ENCODE measurements at places on chromosomes 16 and 17.

GRCh38 chr16:11201498-11202259 is 54.3 kb downstream of the SOCS1 start:
- no peak for DNase-seq
- H3K27ac ChIP-seq: no peak overlapping the region
- H3K4me1 ChIP-seq: no peaks in the 10 kb centered on the region
- H3K36me3 ChIP-seq: no peaks in the 10 kb centered on the region
- H3K27me3 ChIP-seq: no peaks in the 10 kb centered on the region

DNA sequence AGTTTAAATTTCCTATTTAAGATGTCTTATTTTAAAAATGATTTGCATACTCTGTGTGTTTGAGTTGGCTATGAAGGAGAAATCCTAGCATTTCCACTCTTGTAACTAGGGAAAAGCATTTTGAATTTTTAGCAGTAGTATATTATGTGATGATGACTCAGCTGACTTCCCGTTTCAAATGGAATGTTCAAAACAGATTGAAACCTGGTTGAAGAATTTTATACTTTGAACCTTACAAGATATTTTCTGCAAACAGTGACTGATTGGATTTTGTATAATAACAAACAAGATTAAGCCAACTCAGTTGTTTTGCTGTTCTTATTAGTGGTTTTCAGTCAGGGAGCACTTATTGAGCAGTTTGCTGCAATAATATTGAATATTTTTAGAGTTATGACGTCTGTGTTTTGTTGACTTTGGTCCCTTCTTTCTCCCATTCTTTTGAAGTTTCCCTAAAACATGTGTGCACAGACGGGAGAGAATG is 8.0 kb downstream of the TNRC6A start:
- no peaks in the 10 kb centered on the region for H3K27me3 ChIP-seq
- H3K27ac ChIP-seq: peak overlapping the region; percentile 66
- peaks cover 3% of the 10 kb centered on the region for H3K36me3 ChIP-seq
- peaks cover 13% of the 10 kb centered on the region for H3K4me1 ChIP-seq
- no peak for DNase-seq

DNA sequence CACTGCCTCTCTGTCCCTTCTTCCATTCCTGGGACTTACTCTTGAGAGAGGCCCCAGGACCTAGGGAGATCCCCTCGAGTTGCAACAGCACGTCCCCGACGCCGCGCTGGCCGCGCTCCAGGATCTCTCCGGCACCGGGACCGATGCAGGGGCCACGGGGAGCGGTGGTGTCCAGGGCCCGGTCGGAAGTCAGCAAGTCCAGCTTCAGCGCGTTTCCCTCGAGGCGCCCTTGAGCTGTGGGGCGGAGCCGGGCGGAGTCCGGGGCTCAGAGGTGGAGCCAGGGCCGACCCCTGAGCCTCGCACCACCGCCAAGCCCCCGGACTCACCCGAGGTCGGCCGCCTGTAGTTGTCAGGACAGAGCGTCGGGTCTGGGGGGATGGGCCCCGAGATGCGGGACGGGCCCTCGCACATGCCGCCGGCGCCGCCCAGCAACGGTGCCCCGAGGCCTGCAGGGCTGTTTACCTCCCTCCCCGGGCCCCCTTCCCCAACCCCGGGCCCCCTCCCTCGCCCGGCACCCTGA is 458 bp downstream of the ENKD1 start:
- peak overlapping the region; percentile 97 for H3K4me3 ChIP-seq
- H3K27ac ChIP-seq: peak overlapping the region; percentile 91
- H3K27me3 ChIP-seq: no peaks in the 10 kb centered on the region
- DNase-seq: no peak
- H3K36me3 ChIP-seq: no peaks in the 10 kb centered on the region
- peaks cover 24% of the 10 kb centered on the region for H3K4me1 ChIP-seq

- H3K4me3 ChIP-seq: no peak overlapping the region
- no peak for DNase-seq
- H3K36me3 ChIP-seq: no peaks in the 10 kb centered on the region
- no peak overlapping the region for H3K27ac ChIP-seq
Observed at GRCh38 chr16:84379709-84380362, 11.5 kb downstream of the ATP2C2 start.

DNA sequence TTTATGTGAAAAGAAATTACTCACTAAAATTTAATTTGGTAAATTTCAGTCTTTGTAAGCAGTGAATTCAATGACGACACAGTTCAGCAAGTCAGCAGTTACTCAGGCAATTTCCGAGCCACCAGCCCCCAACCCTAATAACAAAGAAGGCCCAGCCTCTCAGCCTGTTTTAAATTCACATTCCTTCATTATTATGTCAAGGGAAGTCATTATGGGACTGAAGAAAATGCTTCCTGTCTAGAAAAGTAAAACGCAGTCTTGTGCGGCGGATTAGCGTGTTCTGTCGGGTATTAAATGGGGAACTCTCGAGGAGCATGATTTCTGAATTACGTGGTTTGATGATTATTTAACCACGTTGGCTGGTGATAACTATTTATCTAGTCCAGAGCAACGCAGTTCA is 177.6 kb downstream of the AIPL1 start:
- no peaks in the 10 kb centered on the region for H3K27me3 ChIP-seq
- no peak overlapping the region for H3K27ac ChIP-seq
- H3K4me1 ChIP-seq: no peaks in the 10 kb centered on the region
- H3K4me3 ChIP-seq: no peak overlapping the region
- no peaks in the 10 kb centered on the region for H3K36me3 ChIP-seq
- DNase-seq: no peak

DNA sequence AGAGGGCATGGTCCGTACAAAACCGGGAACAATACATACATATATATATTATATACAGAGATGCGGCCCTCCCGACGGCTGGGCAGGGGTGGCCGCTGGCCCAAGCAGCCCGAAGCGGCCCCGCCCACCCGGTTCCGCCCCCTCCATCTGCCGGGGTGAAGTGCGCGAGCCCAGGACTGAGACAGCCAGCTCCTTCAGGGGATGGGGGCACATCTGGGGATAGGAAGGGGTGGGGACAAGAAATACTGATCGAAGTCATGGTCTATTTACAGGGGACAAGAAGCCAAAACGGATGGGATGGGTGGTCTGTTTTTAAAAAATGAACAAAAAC is 3.8 kb upstream of the SAMD14 start:
- H3K27ac ChIP-seq: peak overlapping the region; percentile 93
- H3K4me1 ChIP-seq: peaks cover 30% of the 10 kb centered on the region
- no peak for DNase-seq
- H3K4me3 ChIP-seq: no peak overlapping the region
- H3K27me3 ChIP-seq: no peaks in the 10 kb centered on the region
- peaks cover 43% of the 10 kb centered on the region for H3K36me3 ChIP-seq

DNA sequence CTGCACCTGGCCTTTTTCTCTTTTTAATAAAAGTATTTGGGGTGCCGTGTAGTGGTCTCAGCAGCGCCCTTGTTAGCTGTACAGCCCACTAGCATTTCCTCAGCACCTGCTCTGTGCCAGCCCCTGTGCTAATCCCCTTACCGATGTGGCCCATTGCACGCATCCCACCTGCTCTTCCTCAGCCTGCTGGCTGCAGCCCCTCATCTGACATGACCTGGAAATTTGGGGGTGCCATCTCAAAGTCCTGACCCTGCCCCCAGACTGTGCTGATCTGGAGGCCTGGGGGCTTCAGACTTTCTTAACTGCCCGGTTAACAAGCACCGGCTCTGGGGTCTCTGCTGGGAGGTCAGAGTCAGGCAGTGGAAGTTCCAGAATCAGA is 10.4 kb downstream of the GPRC5C start:
- peaks cover 22% of the 10 kb centered on the region for H3K36me3 ChIP-seq
- H3K27ac ChIP-seq: peak overlapping the region; percentile 98
- no peaks in the 10 kb centered on the region for H3K27me3 ChIP-seq
- peak overlapping the region; percentile 49 for H3K4me3 ChIP-seq

- H3K27me3 ChIP-seq: no peaks in the 10 kb centered on the region
- no peak overlapping the region for H3K27ac ChIP-seq
- H3K4me1 ChIP-seq: no peaks in the 10 kb centered on the region
Observed at GRCh38 chr16:4486126-4486893, 10.1 kb downstream of the HMOX2 start.

DNA sequence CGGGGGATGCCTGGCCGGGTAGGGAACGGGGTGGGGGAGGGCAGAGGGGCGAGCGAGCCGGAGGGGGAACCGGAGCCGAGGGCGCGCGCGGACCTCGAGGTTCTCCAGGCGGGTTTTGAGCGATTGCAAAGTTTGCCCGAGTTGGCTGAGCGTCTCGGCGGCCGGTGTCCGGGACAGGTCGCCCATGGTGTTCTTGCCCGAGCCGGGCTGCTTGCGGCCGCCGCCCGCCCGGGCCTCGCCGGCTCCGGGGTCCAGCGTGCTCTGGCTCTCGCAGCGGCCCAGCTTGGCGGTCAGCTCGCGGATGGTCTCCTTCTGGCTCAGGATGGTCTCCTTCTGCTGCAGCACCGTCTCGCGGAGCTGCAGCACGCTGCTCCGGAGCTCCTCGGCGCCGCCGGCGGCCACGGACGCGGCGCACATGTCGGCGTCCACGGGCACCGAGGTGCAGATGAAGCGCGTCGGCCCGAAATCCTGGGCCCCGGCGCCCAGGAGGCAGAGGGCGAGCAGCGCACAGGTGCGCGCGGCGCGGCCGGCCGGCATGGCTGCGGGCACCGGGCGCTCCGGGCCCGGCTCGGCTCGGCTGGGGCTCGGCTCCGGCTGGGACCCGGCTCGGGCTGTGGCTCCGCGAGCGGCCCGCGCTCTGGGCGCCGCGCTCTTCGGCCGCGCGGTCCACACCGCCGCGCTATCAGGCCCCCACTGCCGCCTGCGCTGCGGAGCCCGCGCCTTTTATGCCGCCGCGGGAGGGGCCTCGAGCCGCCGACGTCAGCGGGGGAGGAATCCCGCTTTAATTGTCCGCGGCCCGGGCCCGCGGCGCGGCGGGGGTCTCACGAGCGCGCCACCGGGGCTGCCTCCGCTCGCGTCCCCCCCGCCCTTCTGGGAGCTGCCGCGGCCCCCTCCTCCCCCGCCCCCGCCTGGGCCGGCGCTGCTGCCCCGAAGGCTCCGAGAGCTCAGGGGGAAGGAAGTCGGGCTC is at the start of gene NPTX1:
Gene NPTX1, minus strand, starts transcription at position 698 of the 967 bp plus-strand sequence. Its CDS starts 161 bp downstream, at position 537.
- H3K4me3 ChIP-seq: peak within 1 kb of the TSS; percentile 56
- no peak within 1 kb of the TSS for H3K27ac ChIP-seq
- H3K36me3 ChIP-seq: no peaks in the 10 kb centered on the region
- peaks cover 35% of the 10 kb centered on the region for H3K27me3 ChIP-seq
- peaks cover 34% of the 10 kb centered on the region for H3K4me1 ChIP-seq

GRCh38 chr17:17018612-17019429 is 23.4 kb upstream of the MPRIP start:
- no peaks in the 10 kb centered on the region for H3K27me3 ChIP-seq
- H3K36me3 ChIP-seq: no peaks in the 10 kb centered on the region
- peaks cover 11% of the 10 kb centered on the region for H3K4me1 ChIP-seq

DNA sequence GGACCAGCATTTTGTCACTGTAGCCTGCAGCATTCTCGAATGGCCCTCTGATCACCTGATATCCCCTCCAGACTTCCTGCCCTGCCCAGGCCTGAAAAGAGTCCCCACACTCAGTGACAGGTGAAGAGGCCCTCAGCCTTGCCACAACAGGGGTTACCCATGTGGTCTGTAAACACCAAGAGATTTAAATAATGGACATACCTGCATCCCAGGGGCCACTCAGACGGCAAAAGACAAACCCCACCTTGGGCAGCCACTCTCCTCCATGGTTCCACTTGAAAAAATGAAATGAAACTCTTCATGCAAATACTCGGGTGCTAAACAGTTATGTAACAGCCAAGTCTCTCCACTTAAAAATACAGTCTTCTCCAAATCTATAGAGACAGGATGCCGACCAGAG is 22.9 kb upstream of the PECAM1 start:
- no peak for DNase-seq
- no peaks in the 10 kb centered on the region for H3K36me3 ChIP-seq
- H3K27me3 ChIP-seq: no peaks in the 10 kb centered on the region
- peaks cover 3% of the 10 kb centered on the region for H3K4me1 ChIP-seq
- H3K27ac ChIP-seq: no peak overlapping the region

DNA sequence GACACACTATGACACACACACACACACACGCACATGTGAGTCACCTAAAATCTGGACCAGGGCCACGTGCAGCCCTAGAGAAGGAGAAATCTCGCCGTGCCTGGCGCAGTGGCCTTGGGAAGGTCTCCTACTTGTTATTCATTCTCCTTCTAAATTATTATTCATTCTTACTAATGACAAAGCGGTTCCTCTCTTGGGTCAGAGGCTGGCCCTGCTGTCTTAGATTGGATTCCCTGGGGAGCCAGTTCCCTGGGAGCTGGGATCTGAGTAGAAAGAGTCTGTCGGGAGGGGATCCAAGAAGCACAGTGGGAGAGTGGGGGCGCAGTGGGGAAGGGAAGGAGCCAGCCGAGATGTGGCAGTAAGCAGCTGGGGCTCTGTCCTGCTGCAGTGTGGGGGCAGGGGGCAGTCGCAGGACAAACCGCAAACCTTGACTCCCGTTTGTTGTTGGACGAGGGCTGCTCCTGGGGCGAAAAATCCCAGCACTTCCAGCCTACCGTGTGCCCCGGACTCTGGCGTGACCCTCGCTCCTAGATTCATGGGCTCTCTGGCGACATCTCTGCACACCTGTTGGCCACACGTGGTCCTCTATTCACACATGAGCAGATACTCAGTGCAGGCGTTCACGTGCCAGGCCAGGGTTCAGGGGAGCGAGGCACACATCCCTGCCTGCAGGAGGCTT is 18.7 kb upstream of the JPH3 start:
- peak overlapping the region; percentile 98 for H3K27ac ChIP-seq
- no peak for DNase-seq
- H3K27me3 ChIP-seq: no peaks in the 10 kb centered on the region
- H3K36me3 ChIP-seq: no peaks in the 10 kb centered on the region

GRCh38 chr17:40529991-40530390 is 28.6 kb upstream of the TNS4 start:
- H3K4me1 ChIP-seq: no peaks in the 10 kb centered on the region
- no peaks in the 10 kb centered on the region for H3K27me3 ChIP-seq
- no peak overlapping the region for H3K4me3 ChIP-seq
- DNase-seq: no peak
- no peaks in the 10 kb centered on the region for H3K36me3 ChIP-seq

DNA sequence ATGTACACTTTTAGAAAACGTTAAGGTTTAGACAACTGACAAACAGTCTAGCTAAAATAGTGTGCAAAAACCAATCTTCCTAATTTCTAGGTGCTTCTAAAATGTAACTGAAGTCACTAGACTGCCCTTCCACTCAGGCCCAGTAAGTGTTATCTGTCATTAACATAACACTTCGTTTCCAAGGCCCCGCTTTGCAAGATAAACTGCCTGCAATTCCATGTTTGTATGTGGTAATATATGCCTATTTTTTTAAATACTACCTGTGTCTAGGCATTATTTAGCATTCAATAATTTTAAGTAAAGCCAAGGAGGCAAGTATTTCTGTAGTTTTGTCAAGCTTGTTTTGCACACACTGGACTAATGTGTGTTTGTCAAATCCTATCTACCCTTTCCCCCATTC is 3.2 kb downstream of the USP32 start:
- no peak overlapping the region for H3K27ac ChIP-seq
- no peak for DNase-seq
- H3K4me3 ChIP-seq: no peak overlapping the region
- H3K36me3 ChIP-seq: no peaks in the 10 kb centered on the region
- H3K27me3 ChIP-seq: no peaks in the 10 kb centered on the region
- no peaks in the 10 kb centered on the region for H3K4me1 ChIP-seq

- H3K4me3 ChIP-seq: no peak overlapping the region
- no peak for DNase-seq
- no peaks in the 10 kb centered on the region for H3K4me1 ChIP-seq
- H3K27me3 ChIP-seq: no peaks in the 10 kb centered on the region
Observed at GRCh38 chr17:34614698-34615097, 35.3 kb downstream of the TMEM132E start.

GRCh38 chr16:61576476-61576875 is 459.8 kb downstream of the CDH8 start:
- no peak overlapping the region for H3K27ac ChIP-seq
- no peaks in the 10 kb centered on the region for H3K4me1 ChIP-seq
- peak; percentile 61 for DNase-seq
- no peak overlapping the region for H3K4me3 ChIP-seq

GRCh38 chr17:7881276-7882054 is 7.1 kb upstream of the CHD3 start:
- no peak overlapping the region for H3K27ac ChIP-seq
- H3K4me3 ChIP-seq: no peak overlapping the region
- peaks cover 6% of the 10 kb centered on the region for H3K36me3 ChIP-seq
- DNase-seq: no peak

All from ascending aorta (tissue), 2 donors.